GM23338 (cell line): ENCODE measurements at places on chromosomes 16 and 17.
A peak's percentile ranks its signal among the peaks of the same experiment; 100 is the strongest.

- DNase-seq, result no peak
Measured at GRCh38 chr17:28720247-28720996, 637 bp downstream of the RPL23A start.

GRCh38 chr16:81600275-81600674, 155.7 kb downstream of the CMIP start:
- no peak for DNase-seq

DNA sequence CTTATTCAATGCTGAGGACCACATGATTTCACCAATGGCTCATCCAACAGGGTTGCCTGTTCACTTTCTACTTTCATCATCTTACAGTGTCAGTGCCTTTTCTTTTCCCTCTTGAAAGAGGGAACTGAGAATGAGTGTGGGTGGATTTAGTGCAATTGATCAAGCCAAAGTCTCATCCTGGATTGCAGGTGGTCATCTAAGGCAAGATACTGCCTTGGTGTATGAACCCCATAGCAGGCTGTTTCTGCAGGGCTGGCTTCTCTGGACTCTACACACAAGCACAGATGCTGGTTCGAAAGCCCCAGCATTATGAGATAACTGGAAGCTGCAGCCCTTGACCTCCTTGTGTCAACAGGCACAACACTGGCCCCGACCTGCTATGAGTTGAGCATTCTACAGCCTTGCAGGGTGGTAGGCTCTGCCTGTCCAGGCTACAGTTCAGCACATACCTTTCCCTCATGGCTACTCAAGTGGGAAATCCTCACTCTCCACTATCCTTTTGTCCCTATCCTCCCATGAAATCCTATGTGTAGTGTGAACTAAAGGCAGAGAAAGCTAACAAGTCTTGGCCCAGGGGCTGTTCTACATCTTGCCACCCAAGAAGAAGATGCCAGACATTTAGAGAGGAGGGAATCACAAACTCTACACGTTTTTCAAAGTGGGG, 358.7 kb downstream of the SLC39A11 start:
- DNase-seq, result no peak

GRCh38 chr16:57802341-57803133, at the start of gene KIFC3:
Gene KIFC3, minus strand, starts transcription at chr16:57802491. Its CDS starts 4,248 bp downstream, at chr16:57798243.
- DNase-seq, result peak; percentile 64
